Activated CD4-positive, alpha-beta T cell treated with anti-CD3 and anti-CD28 coated beads for 36 hours (primary cell): ENCODE measurements at places on chromosomes 5 and 9.

DNA sequence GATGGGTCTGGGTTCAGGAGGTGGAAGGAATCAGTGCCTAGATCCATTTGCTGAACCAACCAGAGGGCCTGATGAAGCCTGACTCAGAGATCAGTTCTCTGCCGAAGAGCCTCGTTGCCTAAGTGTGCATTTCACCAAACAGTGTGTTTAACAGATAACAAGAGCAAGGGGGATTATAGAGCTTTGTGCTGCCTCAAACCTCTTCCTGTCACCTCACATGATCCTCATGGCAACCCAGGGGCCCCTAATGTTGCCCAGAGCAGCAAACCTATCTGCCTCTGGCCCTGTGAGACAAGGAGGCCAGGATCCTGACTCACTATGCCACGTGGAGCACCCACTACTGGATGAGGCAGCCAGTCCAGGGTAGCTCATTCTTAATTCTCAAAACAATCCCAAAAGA lies 66.3 kb upstream of the EPB41L4B start:
- no peak for DNase-seq

- DNase-seq, result peak; percentile 60
Observed at GRCh38 chr5:112958093-112959088, 18.2 kb upstream of the DCP2 start.

- no peak for DNase-seq
Observed at GRCh38 chr9:86828631-86829030, 118.7 kb downstream of the GAS1 start.

- DNase-seq, result no peak
Observed at GRCh38 chr9:93574900-93575795, 1.2 kb upstream of the PHF2 start.

DNA sequence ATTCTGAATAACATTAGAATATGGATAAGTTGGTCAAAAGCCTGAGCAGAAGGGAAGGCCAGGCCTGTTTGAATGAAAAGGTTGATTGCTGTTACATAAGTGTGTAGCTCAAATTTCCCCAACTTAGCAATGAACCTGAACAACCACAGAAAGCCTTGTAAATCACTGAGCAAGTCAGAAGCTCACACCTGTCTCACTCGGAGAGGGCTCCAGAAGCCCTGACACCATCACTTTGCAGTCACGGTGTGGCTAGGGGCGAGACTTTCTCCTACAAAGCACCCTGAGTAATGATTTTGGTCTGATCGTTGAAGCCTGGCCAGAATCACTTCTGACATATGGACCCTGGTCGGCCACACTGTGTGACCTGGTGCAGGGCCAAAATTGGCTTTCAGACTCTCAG lies 62.0 kb downstream of the MTX3 start:
- no peak for DNase-seq

GRCh38 chr9:93577078-93577974 lies 942 bp downstream of the PHF2 start:
- peak; percentile 37 for DNase-seq

DNA sequence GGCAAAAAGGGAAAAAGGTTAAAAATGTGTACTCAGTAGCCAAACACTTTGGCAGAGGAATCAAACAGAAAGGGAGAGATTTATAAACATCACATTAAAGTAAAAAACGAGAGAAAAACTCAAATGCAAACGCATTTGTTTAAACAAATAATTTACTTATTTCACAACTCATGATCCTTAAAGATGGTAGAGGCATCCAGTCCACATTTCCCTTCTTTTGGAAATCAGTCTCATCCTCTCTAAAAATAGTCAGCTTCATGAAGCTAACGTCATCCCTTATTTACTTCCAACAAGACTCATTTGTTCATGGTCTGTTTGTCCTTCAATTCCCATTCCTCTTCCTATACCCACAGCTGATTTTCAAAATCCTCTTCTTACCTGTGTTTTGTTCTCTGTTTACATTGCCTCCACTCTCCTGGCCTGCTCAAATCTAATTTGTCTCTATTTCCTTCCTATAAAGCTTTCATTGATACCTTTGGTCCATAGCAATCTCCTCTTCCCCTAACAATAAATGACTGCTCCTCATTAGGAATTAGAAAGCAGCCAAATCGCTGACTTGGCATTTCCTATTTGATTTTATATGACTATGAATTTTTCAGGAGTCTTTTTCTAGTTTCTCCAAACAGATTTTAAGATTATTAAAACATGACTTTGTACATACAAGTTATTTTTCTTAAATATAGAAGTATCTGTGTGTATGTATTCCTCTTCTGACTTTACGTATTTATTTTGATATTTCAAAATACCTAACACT lies 805.3 kb downstream of the TLE1 start:
- DNase-seq, result no peak

GRCh38 chr5:129098488-129099183 lies 4.1 kb downstream of the ISOC1 start:
- no peak for DNase-seq

- no peak for DNase-seq
Observed at GRCh38 chr9:107650321-107650720, 160.8 kb upstream of the KLF4 start.

DNA sequence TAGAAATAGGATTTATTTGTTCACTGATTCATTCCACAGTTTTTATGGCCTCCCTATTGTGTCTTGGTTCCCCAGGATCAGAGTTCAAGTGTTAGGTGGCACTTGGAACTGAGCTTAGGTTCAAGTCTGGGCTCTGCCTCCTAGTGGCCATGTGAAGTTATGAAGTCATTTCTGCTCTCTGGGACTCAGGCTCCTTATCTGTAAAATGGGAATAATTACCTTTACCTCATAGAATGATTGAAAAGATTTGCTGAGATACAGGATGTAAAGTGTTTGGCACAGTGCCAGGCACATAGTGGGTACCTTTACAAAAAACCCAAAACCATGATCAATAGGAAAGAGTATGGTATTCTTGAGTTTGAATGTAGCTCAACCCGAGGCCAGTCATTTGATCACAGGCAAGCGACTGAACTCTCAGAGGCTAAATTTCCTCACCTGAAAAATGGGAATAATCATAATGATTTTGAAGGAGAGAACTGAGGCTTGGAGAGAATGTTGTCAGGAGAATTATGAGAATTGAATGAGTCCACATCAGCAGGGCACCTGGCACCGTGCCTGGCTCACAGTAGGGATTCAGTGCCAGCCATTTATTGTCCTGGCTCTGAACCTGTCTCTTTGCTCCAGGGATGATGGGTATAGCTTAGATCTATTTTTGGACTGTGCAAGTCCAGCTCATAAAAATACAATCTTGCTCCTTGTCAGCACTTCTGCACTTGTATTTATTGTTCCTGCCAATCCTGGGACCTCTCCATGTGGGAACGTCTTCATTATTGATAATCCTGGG lies 10.8 kb downstream of the NSG2 start:
- no peak for DNase-seq

GRCh38 chr5:1333986-1334385 lies 10.9 kb downstream of the CLPTM1L start:
- no peak for DNase-seq

DNA sequence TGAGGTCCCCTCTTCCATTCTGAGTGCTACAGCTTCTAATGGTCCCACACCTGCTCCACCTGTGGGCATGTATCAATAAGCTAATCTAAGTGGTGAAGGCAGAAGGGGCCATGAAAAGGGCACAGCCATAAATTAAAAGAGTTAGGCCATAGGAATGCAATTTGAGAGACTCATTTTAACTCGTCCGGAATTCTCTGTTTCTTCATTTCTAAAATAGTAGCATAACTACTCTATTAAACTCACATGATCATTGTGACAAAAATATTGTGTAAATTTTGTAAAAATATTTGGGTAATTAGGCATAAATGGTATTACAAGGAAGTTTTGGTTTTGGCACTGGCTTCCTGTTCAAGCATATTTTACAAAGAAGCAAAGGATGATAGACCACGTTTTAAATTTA lies 103.1 kb upstream of the TXNDC8 start:
- DNase-seq, result no peak

DNA sequence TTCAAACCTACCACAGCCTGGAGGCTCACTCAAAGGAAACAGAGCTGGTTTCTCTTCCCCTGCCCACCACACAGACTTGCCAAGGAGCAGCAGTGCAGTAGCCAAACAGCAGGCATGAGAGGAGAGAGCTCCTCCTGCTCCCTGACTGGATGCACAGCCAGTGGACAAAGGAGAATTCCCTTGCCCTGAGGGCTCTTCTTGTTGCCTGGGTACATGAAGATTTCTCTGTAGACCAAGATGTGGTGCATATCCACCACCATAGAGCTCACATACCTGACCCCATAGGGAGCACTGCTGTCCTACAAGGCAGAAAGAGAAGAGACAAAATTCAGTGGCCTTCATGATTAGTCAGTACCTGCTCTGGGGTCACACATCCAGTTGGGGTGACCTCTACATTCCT lies 56.3 kb upstream of the SPATA31E1 start:
- DNase-seq, result no peak

DNA sequence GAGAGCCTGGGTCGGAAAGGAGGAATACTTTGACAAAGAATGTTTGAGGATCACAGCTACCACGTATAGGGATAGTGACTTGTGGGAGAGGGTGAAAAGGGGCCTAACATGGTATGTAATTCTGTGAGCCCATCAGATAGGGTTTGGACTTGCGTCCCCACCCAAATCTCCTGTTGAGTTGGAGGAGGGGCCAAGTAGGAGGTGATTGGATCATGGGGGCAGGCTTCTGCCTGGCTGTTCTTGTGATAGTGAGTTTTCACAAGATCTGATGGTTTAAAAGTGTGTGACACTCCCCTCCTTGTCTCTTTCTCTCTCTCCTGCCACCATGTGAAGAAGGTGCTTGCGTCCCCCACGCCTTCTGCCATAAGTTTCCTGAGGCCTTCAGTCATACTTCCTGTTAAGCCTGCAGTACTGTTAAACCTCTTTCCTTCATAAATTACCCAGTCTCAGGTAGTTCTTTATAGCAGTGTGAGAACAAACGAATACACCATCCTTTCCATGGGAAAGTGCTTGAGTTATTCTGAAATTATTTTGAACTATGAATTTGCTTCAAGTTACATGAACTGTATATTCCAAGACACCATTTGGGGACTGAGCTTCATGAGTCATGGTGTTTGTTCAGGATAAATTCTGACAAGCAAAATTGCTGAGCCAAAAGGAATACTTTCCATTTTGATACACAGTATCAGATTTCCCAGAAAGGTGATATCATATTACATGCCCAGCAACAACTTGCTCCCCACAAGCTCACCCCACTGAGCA lies 68.8 kb upstream of the SSBP2 start:
- DNase-seq, result no peak

GRCh38 chr5:160867976-160868375 lies 16.0 kb upstream of the ATP10B start:
- no peak for DNase-seq

- DNase-seq, result no peak
Observed at GRCh38 chr9:69877852-69878514, 57.4 kb downstream of the CFAP95 start.

DNA sequence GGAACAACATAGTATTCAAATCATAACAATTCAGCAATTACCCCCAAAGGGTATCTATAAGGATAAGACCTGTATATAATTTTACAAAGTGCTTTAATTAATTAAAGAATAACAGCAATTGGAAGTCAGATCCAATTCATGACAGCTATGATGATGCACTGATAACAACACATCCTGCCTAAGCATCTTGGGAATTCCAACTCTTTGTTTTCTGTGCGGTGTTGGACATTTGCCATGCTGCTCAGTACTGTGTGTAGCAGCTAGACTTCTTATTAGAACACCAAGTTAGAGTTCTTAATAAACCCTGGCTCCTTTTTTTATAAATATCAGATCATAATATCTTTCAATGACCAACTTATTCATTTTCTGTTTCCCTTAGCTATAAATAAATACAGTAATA lies 209.0 kb downstream of the SEC61B start:
- DNase-seq, result no peak

- no peak for DNase-seq
Observed at GRCh38 chr5:62608529-62609511, 30.2 kb downstream of the LRRC70 start.
